ENCODE measurements at places on chromosomes 4 and X.
A peak's percentile ranks its signal among the peaks of the same experiment; 100 is the strongest.

- no peak for DNase-seq
These were observed 43.7 kb downstream of the LDOC1 start for GRCh38 chrX:141133272-141133671.

DNA sequence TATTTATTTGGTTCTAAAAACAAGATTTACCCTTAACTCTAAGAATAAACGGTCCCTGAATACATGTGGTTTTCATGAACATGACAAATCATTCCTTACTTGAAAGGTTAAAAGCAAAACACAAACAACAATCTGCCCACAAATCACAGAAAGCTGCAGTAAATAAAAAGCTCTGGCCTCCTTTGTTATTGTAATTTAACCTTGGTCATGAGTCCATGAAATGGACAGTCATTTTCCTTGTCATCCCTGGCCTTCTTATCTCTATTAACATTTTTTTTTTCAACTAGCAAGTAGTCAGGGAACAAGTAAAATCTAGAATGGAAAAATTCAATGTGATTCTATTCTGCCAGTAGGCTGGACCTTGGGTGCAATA, 92.7 kb downstream of the SCD5 start:
- DNase-seq = no peak

GRCh38 chr4:157072002-157072401, 3.9 kb upstream of the GLRB start:
- no peak for DNase-seq

- no peak for DNase-seq
These were observed 1.2 kb downstream of the ARHGAP6 start for GRCh38 chrX:11664211-11665167.

GRCh38 chrX:150146271-150146896, 208.1 kb upstream of the EOLA2 start:
- DNase-seq = peak; percentile 0

GRCh38 chr4:178066338-178066941, 624.2 kb upstream of the AGA start:
- no peak for DNase-seq

- DNase-seq = no peak
These were observed 22.6 kb upstream of the PHF8 start for GRCh38 chrX:54066841-54067240.

DNA sequence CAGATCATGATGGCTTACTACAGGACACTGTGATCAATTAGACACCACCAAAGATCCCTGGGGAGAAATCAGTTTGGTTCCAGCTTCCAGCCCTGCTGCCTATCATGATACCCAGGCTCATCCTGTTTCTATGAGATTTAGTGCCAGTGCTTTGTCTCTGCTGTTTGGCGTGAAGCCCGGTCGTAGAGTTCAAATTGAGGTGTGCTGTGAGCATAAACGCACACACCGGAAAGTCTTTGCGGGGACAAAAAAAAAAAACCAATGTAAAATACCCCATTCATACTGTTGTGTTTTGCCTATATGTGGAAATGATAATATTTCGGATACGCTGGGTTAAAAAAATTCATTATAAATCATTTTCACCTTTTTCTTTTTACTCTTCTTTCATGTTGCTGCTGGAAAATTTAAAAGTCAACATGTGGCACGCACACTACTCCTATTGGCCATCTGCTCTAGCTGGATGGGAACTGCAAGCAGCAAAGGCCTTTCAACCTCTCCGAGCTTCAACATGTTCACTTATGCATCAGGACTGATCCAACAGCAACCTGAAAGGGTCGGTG, 607 bp upstream of the DKC1 start:
- no peak for DNase-seq

DNA sequence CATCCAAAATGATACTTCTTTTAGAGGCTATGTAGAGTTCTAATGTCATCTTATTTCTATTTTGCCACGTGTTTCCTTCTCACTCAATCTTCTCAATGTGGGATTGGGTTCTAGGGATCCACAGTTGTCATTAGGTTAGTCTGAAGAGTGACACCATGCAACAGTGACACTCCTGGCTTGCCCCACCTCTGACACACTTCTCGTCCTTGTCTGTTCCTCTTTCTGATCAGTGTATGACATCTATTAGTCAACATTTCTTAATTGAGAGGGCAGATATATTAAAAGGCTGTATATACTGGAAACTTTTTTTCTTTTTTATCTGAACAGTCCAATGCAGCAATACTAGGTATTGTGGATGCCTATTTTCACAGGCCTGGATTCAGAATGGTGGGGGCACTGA, 67.6 kb upstream of the GYPA start:
- DNase-seq = no peak

DNA sequence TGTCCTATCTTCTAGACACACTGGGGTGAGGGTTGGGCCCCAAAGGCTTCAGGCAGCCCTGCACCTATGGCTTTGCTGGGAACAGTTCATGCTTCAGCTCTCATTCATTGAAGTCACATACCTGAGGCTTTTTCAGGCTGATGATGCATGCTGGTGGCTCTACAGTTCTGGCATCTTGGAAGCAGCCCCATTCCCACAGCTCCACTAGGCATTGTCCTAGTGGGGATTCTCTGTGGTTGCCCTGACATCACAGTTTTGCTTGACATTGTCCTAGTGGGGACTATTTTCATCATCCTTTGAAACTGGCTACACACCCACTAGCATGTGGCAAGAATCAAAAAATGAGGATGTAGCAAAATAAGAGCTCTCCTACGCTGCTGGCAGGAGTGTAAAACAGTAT, 37.7 kb upstream of the C4orf17 start:
- DNase-seq = no peak

DNA sequence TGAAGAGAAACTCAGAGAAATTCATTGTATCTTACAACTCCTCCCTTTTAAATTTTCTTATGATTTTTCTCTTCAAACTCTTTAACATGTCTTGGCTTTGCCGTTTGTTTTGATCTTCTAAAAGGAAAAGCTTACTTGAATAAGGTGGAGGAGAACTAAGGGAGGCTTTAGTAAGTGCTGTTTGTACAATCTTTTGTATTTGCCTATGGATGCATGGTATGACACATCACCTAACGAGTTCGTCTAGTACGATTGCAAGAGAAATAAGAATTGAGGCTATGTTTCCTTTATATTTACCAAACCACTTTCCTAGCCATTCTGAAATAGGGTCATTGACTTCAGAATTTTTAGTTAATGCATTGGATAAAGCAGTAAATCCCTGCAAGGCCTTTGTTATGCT, 8.4 kb upstream of the BST1 start:
- DNase-seq = no peak

DNA sequence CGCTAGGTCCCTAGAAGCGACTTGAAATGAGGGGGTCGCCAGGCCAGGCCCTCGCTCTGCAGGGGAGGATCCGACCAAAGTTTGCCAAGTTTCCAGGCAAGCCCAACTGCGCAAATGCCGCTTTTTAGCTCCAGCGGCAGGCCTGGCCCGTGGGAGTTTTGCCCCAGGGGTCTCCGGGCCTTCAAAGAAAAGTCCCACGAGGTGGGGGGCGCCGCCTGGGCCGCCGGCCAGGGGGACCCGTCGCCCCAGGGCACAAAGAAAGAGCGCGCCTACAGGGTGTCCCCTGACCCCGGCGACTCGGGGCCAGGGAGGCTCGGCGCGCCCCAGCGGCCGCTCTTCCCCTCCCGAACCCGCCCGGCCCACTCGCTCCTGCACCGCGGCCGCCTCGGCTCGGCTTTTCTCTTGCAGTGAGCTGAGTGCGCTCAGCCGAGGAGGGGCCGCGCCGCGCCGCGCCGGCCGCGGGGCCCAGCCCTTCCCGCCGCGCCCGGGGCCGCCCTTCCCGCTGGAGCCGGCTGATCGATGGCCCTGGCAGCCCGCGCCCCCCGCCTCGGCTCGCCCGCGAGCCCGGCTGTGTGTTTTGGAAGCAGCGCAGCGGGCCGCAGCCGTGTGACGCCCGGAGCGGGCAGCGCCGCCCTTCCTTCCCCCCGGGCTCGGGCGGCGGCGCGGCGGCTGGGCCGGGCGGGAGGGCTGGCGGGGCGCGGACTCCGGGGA, 754 bp upstream of the KLF3 start:
- peak; percentile 63 for DNase-seq

GRCh38 chr4:85498068-85498733, 23.3 kb downstream of the ARHGAP24 start:
- no peak for DNase-seq

- no peak for DNase-seq
These were observed 39.4 kb downstream of the DCLK2 start for GRCh38 chr4:150117629-150118028.

DNA sequence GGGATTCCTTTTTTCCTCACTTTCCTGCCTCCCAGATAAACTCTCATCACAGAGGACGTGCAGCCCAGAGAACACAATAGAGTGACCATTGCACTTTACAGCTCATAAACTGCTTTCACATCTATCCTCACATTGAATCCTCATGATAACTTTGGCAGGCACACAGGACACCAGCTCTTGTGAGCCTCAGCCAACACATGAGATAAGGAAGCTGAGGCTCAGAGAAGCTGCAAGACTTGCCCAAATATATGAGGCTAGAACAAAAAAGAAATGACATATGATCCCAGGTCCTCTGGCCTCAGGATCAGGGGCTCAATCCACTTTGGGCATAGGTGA, 85.0 kb upstream of the CPEB2 start:
- DNase-seq = no peak

- DNase-seq = no peak
These were observed 30.7 kb upstream of the SMARCA5 start for GRCh38 chr4:143482840-143483239.

GRCh38 chrX:122055979-122056715, 1008.7 kb downstream of the GLUD2 start:
- no peak for DNase-seq

GRCh38 chrX:40155589-40156469, 58.1 kb upstream of the BCOR start:
- no peak for DNase-seq

GRCh38 chrX:1592470-1593142, 1.2 kb downstream of the AKAP17A start:
- DNase-seq = no peak

GRCh38 chr4:177964693-177965168, 522.5 kb upstream of the AGA start:
- DNase-seq = no peak

- DNase-seq = no peak
These were observed 72.4 kb downstream of the IL21 start for GRCh38 chr4:122548452-122548851.

DNA sequence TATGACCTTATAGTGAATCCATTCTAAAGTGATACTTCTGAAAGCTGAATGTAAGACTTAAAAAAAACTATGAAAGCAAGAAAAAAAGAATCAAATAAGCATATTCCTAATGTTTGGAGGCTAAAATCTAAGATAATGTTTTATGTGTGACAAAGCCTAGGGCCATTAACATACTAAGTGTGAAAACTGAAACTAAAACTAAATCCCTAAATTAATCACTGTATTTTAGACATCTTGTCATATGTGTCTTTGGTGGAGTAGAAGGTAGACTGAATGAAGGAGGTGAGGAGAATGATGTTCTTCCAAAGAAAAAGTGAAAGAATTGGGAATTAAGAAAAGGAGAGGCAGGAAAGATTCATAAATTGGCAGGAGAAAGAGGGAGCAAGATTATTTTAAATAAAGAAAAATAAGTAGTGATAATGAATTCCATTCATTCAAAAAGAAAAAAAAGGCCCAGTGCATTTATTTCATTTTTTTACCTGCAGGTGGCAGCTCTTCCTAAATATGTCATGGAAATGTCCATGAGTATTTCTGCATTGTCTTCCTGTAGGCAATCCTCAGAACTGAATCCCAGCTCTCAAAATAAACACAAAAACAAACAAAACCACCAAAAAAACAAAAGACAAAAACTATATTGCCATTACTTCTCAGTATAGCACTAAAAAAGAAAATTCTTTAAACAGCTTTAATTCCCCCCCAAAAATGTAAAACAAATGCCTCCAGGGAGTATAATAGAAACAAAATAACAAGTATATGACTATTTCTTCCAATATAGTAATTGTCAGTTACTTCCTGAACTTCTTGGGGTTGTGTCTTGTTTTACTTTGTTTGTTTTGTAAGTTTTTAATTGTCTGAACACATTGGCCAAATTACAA, 17.0 kb upstream of the AP1AR start:
- no peak for DNase-seq

- no peak for DNase-seq
These were observed 54.5 kb upstream of the NOCT start for GRCh38 chr4:138961129-138961528.

GRCh38 chrX:87578978-87579377, 61.4 kb downstream of the KLHL4 start:
- DNase-seq = no peak

DNA sequence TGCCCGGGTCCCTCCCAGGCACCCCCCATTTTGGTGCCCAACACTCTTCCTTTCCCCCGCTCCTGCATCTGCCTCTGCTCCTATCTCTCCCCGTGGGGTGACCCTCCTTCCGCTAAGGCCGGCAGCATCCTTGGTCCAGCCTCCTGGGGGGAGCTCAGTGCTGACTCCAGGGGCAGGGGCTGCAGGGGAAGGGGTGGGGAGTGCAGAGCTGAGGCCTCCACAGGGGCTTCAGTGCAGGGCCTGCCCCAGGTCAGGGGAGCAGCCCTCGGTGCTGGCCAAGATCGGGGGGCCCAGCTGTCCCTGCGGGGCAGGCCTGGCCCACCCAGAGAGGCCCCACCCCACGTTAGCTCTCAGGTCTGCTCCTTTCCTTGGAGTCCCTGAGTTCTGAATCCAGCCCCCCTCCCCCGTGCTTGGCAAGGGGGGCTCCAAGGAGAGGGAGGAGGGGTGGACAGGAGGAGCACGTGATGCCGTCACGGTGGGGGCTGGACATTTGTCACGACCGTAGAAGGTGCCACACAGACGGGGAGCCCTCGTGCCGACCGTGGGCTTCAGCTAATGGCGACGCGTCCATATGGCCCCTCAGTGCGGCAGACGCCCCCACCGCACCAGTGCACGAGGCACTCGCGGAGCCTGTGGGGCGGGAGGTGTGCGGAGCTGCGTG, 63.5 kb upstream of the ADRA2C start:
- no peak for DNase-seq

DNA sequence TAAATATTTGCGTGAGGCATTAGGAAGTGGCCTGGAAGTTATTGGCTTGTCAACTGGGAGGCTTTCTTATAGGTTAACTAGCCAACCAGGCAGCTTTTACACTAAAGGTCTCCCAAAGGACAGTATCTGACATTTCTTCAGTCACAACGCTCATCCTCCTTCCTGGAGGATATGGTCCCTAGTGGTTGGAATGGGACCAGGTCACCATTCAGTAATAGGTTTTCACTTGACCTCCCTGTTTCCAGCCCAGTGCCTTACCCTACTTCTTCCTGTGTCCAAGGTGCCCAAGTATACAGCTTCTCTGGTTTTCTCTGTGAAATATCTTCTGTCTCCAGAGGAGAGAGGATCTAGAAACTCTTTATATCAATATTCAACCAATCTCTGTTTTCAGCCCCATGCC, 38.5 kb downstream of the RPS6KA3 start:
- DNase-seq = no peak

DNA sequence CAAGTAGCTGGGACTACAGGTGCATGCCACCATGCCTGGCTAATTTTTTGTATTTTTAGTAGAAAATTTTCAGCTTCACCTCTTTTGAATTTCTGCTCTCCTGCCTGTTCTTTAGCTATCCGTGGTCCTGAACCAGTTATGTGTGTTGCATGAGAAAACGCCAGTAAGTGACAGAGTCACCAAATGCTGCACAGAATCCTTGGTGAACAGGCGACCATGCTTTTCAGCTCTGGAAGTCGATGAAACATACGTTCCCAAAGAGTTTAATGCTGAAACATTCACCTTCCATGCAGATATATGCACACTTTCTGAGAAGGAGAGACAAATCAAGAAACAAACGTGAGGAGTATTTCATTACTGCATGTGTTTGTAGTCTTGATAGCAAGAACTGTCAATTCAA, 13.9 kb downstream of the ALB start:
- DNase-seq = no peak

- no peak for DNase-seq
These were observed 40.4 kb downstream of the MAGEB17 start for GRCh38 chrX:16207634-16208033.

- no peak for DNase-seq
These were observed 16.8 kb downstream of the CLDN22 start for GRCh38 chr4:183303301-183303700.
